ENCODE measurements at places on chromosomes 13 and 19. TPM values are rescaled to one million over a fixed set of nuclear protein-coding genes. Genes with fewer than 3 reads are reported as not detected.

The DLEU7 gene
- total RNA-seq: not detected

The URAD gene
- not detected for total RNA-seq

The NPAS1 gene
- total RNA-seq: 0.46 TPM

The ZFP82 gene
- 3.4 TPM for total RNA-seq

The FFAR3 gene
- not detected for total RNA-seq

The MYPOP gene
- 3.2 TPM for total RNA-seq

The PRX gene
- total RNA-seq: 0.99 TPM

The GJA3 gene
- total RNA-seq: 0.78 TPM

The SHISA7 gene
- not detected for total RNA-seq

The ZNF446 gene
- 6.5 TPM for total RNA-seq

The SGTA gene
- 60.8 TPM for total RNA-seq

The LENG9 gene
- total RNA-seq: 8.2 TPM

The CACNA1A gene
- total RNA-seq: not detected

The KLK4 gene
- not detected for total RNA-seq

The SIGLEC14 gene
- not detected for total RNA-seq

The KLK14 gene
- 0.23 TPM for total RNA-seq

The LILRA1 gene
- total RNA-seq: not detected

The MADCAM1 gene
- total RNA-seq: not detected

The HPN gene
- total RNA-seq: 2.7 TPM

The PGLYRP1 gene
- total RNA-seq: not detected

The APBA3 gene
- total RNA-seq: 15.5 TPM

The CEACAM3 gene
- total RNA-seq: not detected

The SLC1A5 gene
- total RNA-seq: 294 TPM

The IL17D gene
- 0.16 TPM for total RNA-seq

The PABPC3 gene
- not detected for total RNA-seq

The SELENOV gene
- total RNA-seq: not detected

The SLC27A5 gene
- 12.7 TPM for total RNA-seq

The CPT1C gene
- 2.0 TPM for total RNA-seq

The NLRP4 gene
- total RNA-seq: not detected

The APOC1 gene
- total RNA-seq: 3.8 TPM

The PRR19 gene
- total RNA-seq: 2.1 TPM

The ERICH4 gene
- not detected for total RNA-seq

The NLRP12 gene
- total RNA-seq: not detected

The GRIN2D gene
- 0.16 TPM for total RNA-seq

The SMIM44 gene
- not detected for total RNA-seq

The RDH8 gene
- not detected for total RNA-seq

The CEBPA gene
- total RNA-seq: 1.2 TPM

The PEAK3 gene
- total RNA-seq: not detected

The CYP2A6 gene
- total RNA-seq: not detected

The LPAR2 gene
- 37.4 TPM for total RNA-seq

The CFAP97D2 gene
- not detected for total RNA-seq

The SULT2A1 gene
- total RNA-seq: not detected

The DMKN gene
- 317 TPM for total RNA-seq

The NUDT15 gene
- total RNA-seq: 42.1 TPM

The IL11 gene
- 7.0 TPM for total RNA-seq

The SAE1 gene
- 61.0 TPM for total RNA-seq

The CYP4F11 gene
- total RNA-seq: 1.7 TPM

The JAK3 gene
- 1.6 TPM for total RNA-seq

The MAMSTR gene
- total RNA-seq: 0.72 TPM

The KCNK6 gene
- 27.4 TPM for total RNA-seq

The PODNL1 gene
- 0.16 TPM for total RNA-seq

The CGB3 gene
- total RNA-seq: not detected

Data from hair follicular keratinocyte (primary cell).